ENCODE measurements at places on chromosomes 3 and 15. TPM values are rescaled to one million over a fixed set of nuclear protein-coding genes. Genes with fewer than 3 reads are reported as not detected.

The SEMA6D gene
- 6.5 TPM for polyA plus RNA-seq

The WNT5A gene
- polyA plus RNA-seq: 2.6 TPM

The PARP9 gene
- 9.2 TPM for polyA plus RNA-seq

The DZIP1L gene
- 2.6 TPM for polyA plus RNA-seq

The XCR1 gene
- polyA plus RNA-seq: not detected

The GRIP2 gene
- polyA plus RNA-seq: 9.9 TPM

The CTXN2 gene
- not detected for polyA plus RNA-seq

The GOLGA6L22 gene
- 0.02 TPM for polyA plus RNA-seq

The TMEM207 gene
- not detected for polyA plus RNA-seq

The TM6SF1 gene
- 13.8 TPM for polyA plus RNA-seq

The CFAP100 gene
- polyA plus RNA-seq: not detected

All from right cardiac atrium (tissue), 5 donors.